ENCODE measurements at places on chromosomes 6 and 20. TPM values are rescaled to one million over a fixed set of nuclear protein-coding genes. Genes with fewer than 3 reads are reported as not detected.

DNA sequence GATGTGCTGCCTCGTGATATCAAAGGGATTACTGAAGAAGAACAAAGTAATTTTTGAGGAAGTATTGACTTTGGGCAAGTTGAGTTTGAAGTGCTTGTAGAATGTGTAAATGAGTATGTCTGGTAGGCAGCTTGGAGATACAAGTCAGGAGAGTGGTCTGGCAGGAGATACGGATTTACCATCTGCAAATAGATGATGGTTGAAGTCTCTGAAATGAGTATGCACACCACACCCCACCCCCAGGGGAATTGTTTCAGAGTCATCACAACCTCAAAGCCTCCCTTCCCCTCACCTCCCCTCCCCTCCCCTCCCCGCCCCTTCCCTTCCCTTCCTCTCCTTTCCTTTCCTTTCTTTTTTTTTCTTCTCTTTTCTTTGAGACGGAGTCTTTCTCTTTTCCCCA is 16.4 kb upstream of the MCUR1 start:
- peaks cover 7% of the 10 kb centered on the region for H3K27me3 ChIP-seq
- no peak overlapping the region for H3K27ac ChIP-seq
- H3K4me3 ChIP-seq = no peak overlapping the region
- DNase-seq = peak; percentile 13
- no peaks in the 10 kb centered on the region for H3K4me1 ChIP-seq

- no peak overlapping the region for H3K4me3 ChIP-seq
- DNase-seq = no peak
- no peaks in the 10 kb centered on the region for H3K27me3 ChIP-seq
- H3K36me3 ChIP-seq = no peaks in the 10 kb centered on the region
Observed at GRCh38 chr6:14349507-14349906, 231.9 kb downstream of the CD83 start.

DNA sequence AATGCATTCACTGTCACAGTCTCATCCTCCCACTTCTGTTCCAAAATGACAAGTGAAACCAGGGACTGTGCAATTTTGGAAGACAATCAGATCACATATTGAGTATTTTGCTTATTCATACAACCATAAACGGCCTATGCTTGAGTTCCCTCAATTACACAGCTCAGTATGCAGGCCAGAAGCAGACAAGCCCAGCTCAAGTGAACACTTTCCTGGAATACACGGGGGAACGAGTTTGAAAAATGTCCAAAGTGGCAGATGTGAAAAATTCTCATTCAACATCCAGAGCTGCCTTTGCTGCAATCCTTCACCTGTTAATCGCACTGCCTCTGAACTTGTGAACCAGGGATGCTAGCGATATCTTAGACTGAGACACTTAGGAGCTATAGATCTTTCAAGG is 190.2 kb downstream of the COL9A1 start:
- peaks cover 12% of the 10 kb centered on the region for H3K4me1 ChIP-seq
- no peaks in the 10 kb centered on the region for H3K36me3 ChIP-seq
- H3K27ac ChIP-seq = no peak overlapping the region
- no peaks in the 10 kb centered on the region for H3K27me3 ChIP-seq
- no peak for DNase-seq
- H3K4me3 ChIP-seq = no peak overlapping the region

DNA sequence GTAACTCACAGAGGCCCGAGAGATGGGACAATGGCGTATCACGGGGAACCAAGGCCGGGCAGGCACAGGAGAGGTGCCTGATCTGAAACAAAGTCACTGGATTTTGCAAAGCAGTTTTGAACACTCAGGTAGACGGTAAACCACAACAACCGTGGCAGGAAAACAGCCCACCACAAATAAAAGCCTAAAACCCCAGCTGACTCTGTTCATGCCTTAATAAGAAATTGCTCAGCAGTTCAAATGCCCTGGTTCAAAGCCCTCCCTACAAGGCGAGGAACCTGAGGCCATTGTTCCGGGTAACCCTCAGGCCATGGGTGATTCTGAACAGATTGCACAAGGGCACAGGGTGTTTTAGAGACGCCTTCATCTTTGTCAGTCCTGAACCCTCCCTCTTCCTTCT is 114.2 kb downstream of the MAP3K7 start:
- no peaks in the 10 kb centered on the region for H3K36me3 ChIP-seq
- DNase-seq = no peak
- no peak overlapping the region for H3K4me3 ChIP-seq
- H3K27me3 ChIP-seq = peaks cover 5% of the 10 kb centered on the region

DNA sequence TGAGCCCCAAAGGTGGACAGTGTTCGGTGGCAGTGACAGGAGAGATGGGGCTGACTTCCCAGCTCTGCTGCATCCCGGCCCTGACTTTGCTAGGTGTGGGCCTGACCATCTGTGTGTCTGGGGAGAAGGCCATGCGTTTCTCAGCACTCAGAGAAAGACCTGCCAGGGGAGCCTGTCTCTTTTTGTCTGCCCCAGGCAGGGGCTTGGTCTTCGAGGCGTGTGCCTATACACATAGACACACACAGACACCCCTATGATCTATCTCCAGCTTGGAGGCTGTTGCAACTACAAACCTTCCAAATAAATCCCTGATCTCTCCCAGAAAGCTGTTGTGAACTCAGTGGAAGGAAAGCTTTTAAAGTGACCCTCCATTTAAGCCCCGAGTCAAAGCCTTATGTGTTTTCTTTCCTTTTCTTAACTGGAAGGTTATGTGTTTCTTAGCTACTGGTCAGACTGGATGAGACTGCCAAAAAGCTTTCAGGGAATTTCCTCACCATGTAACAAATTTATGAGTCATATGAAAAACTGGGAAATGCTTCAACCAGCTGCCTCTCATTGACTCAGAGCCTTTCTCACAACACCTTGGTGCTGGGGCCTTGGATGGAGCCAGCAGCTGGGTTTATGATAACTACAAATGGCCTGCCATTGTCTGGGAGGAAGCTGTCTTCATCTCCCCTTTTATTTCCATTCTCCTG is 102.6 kb downstream of the CDC5L start:
- H3K36me3 ChIP-seq = no peaks in the 10 kb centered on the region
- peak; percentile 96 for DNase-seq
- no peaks in the 10 kb centered on the region for H3K27me3 ChIP-seq
- peaks cover 45% of the 10 kb centered on the region for H3K4me1 ChIP-seq

The MTHFD1L gene
- total RNA-seq = 68.7 TPM

The TINAG gene
- total RNA-seq = not detected

The HLA-DPB1 gene
- total RNA-seq = 14.9 TPM

The NOL7 gene
- total RNA-seq = 53.1 TPM

The FAM83B gene
- total RNA-seq = not detected

The HCRTR2 gene
- total RNA-seq = not detected

The C6orf141 gene
- total RNA-seq = not detected
